AG09319 (cell line): ENCODE measurements at places on chromosomes 2 and 18.

GRCh38 chr2:241091201-241091600, 10.9 kb downstream of the MTERF4 start:
- DNase-seq, result no peak

DNA sequence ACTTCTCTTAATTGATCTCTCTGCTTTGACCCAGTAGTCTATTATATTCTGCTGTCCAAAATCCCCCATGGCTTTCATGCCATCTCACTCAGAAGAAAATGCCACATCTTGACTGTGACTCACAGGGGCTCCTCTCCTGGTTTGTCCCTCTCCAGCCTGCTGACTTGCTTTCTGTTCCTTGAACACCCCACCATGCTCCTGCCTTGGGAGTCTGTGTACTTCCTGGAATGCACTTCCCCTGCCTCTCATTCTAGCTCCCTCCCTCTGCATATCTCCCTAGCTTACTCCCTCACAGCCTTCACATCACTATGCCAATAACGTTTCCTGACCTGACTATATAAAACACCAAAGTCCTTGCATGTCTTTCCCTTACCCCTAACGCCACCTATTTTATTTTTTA, 167.2 kb downstream of the TRIB2 start:
- DNase-seq, result no peak

DNA sequence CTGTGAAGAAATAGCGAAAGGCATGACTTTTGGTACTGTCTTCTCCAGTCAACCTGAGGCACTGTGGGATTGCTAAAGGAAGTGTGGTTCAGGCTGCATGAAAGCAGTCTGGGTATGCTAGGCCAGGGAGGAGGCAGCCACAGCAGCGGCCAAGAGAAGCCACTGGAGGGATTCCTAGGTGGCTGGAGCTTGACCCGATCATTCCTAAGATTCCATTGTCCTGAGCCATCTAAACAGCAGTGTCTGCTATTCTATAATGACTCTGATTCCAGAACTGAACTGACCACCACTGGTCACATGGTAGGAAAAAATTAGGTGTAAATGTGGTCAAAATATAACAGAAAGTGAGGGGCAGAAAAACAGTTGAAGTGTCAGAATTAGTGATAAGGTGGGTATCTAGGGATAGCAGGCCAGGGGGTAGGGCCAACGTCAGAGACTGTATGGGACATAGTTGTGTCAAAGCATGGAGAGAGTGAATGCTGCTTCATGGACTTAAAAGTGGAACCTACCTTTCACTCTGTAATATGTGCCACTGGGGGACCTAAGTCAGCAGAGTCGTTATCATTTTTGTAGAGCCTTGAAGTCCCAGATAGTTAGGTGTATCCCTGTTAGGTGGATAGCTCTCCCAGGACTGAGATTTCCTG, 204.6 kb downstream of the CTNNA2 start:
- DNase-seq, result peak; percentile 14

DNA sequence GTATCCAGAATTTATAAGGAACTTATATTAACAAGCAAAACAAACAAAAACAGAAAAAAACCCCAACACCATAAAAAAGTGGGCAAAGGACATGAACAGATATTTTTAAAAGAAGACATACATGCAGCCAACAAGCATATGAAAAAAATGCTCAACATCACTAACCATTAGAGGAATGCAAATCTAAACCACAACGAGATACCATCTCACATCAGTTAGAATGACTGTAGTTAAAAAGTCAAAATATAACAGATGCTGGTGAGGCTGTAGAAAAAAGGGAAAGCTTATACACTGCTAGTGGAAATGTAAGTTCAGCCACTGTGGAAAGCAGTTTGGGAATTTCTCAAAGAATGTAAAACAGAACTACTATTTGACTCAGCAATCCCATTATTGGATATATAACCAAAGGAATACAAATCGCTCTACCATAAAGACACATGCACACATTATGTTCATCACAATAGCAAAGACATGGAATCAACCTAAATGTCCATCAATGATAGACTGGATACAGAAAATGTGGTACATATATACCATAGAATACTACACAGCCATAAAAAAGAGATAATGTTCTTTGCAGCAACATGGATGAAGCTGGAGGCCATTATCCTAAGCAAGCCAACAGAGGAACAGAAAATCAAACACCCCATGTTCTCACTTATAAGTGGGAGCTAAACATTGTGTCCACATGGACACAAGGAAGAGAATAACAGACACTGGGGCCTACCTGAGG, 25.3 kb downstream of the PREPL start:
- DNase-seq, result no peak

- DNase-seq, result no peak
Measured at GRCh38 chr2:203697190-203697589, 9.2 kb upstream of the CD28 start.

- no peak for DNase-seq
Measured at GRCh38 chr2:207315131-207315530, 149.4 kb upstream of the KLF7 start.

DNA sequence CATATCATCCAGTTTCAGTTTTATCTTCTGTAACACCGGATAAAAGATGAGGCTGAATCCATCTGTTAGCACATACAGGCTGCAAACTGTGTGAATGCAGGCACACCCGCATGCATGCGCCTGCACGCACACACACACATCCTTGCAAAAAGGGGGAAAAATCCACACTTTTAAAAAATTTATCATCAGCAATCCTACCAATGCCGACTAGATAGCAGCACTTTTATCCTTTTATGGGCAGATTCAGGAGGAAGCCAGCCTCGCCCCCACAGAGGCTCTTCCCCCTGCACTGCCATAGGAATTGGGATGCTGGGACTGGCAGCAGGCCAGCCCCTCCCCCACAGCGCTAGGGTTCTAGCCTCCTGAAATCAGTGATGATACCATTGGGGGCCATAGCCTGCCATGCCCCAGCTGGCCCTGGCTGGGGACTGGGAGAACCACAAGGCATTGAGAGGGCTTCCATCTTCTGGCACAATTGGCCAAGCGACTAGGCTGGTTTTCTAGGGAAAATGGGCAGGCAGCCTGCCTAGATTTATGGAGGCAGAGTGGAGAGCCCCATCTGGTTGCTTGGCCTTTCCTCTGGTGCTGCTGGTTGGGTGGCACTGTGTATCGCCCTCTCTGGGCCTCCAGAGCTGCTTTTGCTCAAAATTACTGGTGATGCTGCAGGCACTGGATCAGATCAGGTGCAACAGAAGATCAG, 25.5 kb downstream of the CYRIA start:
- DNase-seq, result no peak

DNA sequence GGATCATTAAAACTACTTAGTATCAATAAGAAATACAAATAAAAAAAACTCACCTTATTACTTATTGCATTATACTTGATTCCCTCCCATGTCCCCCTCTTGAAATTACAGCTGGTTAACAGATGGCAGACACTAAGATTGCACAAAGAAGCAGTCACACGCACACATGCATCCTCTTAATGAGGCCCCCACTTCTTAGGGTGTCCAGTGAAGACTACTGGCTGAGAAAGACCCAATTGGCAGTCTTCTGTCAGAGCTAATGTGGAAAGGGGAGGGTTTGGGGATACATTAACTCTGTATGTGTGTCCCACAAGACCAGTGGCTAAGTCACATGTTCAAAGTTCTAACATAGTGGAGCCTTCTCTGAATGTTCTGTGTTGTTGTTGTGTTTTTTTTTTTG, 210.7 kb downstream of the MTX2 start:
- no peak for DNase-seq

- no peak for DNase-seq
Measured at GRCh38 chr2:54803783-54804751, 80.6 kb downstream of the EML6 start.

DNA sequence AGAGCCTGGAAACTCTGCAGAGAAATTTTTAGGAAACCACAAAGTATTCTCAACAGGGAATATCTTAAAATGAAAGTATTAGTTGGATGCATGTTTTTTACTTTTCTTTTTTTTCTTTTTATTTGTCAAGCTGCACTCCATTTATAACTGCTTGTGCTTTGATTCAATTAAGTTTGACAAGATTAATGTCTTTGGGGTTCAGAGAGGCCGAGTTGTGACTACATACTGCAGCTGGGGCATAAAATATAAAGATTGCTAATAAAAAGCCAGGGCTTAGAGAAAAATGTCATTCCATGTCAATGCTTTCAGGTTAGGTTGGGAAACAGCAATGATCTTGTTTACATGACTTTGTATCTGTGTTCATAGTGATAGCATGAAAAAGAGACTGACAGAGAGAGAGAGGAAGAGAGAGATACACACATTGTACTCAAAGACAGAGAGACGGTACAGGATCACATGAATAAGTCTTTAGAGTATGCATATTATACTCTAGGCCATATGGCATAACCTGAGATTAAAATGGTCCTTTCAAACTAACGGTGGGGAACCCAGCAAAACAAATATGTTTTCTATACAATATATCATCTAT, 1022.3 kb upstream of the CNTNAP5 start:
- DNase-seq, result no peak

- no peak for DNase-seq
Measured at GRCh38 chr2:85468704-85469349, 50.3 kb downstream of the SH2D6 start.

GRCh38 chr2:159953136-159953823, 109.1 kb downstream of the PLA2R1 start:
- no peak for DNase-seq

DNA sequence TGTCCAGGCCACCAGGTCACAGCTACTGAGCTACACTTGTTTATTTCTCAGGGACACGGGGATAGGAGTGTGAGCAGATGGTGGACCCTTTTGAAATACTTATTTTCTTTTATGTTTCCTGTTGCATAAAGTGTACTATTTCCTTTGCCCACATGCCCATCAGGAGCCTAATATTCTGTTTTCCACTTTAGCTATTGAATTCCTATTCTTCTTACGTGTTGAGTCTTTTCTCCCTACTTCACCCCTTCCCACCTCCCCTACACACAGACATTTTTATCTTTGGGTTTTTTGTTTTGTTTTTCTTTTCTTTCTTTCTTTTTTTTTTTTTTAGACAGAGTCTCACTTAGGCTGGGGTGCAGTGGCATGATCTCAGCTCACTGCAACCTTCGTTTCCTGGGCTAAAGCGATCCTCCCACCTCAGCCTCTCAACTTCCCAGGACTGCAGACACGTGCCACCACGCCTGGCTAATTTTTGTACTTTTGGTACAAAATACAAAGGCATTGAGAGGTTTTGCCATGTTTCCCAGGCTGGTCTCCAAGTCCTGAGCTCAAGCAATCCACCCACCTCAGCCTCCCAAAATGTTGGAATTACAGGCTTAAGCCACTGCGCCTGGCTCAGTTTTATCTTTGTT, 5.2 kb upstream of the GPR55 start:
- no peak for DNase-seq

DNA sequence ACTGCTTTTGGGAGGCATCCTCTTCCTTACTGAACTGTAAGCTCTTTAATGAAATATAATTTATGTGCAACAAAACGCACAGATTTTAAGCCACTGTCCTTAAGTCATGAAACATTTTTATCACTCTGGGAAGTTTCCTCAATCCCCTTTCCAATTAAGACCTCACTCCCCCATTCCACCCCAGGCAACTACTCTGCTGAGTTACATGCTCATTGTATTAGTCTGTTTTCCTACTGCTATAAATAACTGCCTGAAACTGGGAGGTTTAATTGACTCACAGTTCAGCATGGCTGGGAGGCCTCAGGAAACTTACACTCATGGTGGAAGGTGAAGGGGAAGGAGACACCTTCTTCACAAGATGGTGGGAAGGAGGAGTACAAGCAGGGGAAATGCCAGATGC, 46.5 kb upstream of the KCNE4 start:
- DNase-seq, result no peak

GRCh38 chr2:18903750-18904149, 314.4 kb upstream of the NT5C1B start:
- DNase-seq, result no peak

- no peak for DNase-seq
Measured at GRCh38 chr2:169495310-169495928, 14.1 kb upstream of the KLHL41 start.

DNA sequence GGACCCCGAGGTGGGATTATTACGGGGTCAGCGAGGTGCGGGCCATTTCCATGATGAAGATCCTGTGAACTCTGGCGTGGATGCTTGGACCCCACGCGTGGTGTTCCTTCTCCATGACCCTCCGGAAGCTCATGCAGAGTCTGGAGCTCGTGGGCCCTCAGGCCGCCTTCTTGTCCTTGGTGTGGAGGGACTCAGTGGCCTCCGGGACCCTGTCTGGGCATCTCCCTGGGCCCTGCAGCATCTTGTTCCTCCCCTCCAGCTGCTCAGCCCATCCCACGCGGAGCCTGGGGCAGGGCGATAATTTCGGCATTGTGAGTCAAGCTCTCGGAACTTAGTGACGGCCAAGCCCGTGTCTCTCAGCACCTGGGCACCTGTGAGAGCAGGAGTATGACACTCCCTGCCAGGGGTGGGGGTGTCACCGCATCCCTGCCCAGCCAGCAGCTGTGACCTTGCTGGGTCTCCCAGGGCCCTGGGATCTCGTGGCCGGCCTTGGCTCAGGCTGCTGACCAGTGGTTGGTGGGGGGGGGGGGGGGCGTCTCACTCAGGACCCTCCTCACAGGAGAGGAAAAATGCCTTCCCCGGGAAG, 24.6 kb downstream of the RTP5 start:
- DNase-seq, result no peak

- DNase-seq, result no peak
Measured at GRCh38 chr2:62686012-62686685, 19.4 kb upstream of the EHBP1 start.

DNA sequence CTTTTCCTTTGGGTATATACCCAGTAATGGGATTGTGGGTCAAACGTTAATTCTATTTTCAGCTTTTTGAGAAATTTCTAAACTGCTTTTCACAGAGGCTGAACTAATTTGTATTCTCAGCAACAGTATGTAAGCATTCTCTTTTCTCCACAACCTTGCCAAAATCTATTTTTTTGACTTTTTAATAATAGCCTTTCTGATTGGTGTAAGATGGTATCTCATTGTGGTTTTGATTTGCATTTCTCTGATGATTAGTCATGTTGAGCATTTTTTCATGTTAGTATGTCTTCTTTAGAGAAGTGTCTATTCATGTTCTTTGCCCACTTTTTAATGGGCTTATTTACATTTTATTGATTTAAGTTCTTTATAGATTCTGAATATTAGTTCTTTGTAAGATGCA, 145.5 kb downstream of the TRABD2A start:
- peak; percentile 7 for DNase-seq
